Small intestine (tissue), 16 donors: ENCODE measurements at places on chromosomes 3 and 15.
A peak's percentile ranks its signal among the peaks of the same experiment; 100 is the strongest.

DNA sequence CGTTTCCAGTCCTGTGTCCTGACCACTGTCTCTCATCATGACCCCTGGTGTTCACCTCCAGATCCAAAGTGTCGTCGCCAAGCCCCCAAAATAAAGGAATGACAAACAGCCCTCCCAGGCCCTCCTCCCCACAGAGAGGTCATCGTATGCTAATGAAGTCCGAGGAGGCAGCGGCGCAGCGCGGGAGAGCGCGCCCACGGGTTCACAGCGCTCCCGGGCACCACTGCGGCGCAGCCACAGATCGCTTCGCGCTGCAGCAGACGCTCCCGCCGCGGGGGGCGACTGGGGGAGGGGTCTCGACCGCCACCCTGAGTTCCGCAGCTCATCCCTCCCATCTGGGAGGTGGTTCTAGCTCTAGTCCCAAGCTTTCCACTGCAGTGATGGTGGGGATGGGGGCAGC, 1.3 kb downstream of the DGKG start:
- no peak for DNase-seq

- no peak for DNase-seq
These were observed 34.8 kb upstream of the DCUN1D1 start for GRCh38 chr3:183015185-183015584.

- DNase-seq: no peak
These were observed 117.4 kb downstream of the ATG7 start for GRCh38 chr3:11389386-11390268.

- DNase-seq: no peak
These were observed 6.7 kb upstream of the PFN2 start for GRCh38 chr3:149977386-149977785.

DNA sequence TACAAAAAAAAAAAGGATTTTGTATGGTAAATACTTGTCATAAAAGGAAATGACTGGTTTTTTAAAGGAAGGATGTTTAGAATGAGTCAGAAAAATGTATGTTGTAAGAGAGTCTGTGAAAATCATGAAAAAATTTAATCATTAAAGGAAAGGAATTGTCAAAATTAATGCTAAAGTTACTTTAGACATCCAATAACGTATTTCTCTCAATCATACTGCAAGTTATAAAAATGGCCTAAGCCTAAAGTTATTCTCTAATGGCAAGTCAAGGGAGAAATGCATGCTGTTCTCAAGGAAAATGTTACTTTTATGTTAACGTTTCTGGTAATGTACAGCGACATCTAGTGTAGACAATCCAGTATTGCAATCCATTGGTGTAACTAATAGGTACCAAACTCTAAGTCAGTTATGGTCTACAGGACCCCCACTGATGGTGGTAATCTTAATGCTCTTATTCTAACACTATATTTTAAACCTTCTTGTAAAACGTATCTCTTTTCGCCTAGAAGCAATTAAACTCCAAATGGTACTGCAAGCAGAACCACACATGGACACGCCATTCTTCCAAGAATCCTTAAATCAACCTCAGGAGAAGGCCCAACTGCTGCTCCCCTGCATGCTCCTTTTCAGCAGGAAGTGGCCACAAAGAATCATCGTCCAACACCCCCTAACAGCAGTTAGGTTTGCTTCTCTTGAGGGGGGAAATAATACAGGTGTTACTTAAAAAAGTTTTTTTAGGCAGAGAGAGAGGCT, 35.2 kb downstream of the NCEH1 start:
- DNase-seq: peak; percentile 45

- DNase-seq: no peak
These were observed 33.3 kb downstream of the SLC41A3 start for GRCh38 chr3:126050626-126051025.
